ENCODE measurements at places on chromosomes 7 and 10. TPM values are rescaled to one million over a fixed set of nuclear protein-coding genes. Genes with fewer than 3 reads are reported as not detected.

- DNase-seq = no peak
Measured at GRCh38 chr10:123600177-123600576, 66.0 kb upstream of the GPR26 start.

DNA sequence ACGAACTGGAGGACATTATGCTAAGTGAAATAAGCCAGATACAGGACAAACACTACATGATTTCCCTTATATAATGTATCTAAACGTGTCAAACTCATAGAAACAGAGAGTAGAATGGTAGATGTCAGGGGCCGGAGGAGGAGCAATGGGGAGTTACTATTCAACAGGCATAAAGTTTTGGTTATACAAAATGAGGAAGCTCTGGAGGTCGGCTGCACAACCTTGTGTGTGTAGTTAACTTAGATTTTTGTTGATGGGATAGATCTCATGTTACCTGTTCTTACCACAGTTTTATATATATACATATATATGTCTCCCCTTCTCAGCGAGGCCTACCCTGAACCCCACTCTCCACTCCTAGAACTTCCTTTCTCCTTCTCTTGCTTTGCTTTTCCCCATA lies 22.4 kb upstream of the TECTB start:
- DNase-seq = no peak

GRCh38 chr10:63267414-63268148 lies 134.5 kb downstream of the NRBF2 start:
- DNase-seq = no peak

DNA sequence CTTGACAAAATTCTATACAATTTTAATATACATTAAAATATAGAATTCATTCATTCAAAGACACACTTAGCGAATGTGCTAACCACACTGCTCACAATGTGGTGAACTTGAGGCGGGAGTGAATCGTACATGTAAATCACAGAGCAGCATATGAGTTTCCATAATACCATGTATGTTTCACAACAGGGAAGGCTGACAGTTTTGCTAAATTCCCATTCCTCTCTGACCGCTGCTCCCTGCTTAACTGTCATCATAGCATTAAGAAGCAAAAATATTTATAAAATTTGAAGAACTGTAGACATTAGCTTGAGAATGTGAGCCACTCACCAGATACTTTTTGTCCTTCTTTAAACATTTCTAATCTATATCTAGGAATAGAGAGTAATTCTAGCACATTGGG lies 763.3 kb downstream of the MAGI2 start:
- DNase-seq = no peak

- DNase-seq = no peak
Measured at GRCh38 chr7:123665157-123665556, 9.5 kb downstream of the LMOD2 start.

GRCh38 chr10:97217299-97217698 lies 31.5 kb upstream of the SLIT1 start:
- no peak for DNase-seq

The CRYGN gene
- 0.41 TPM for total RNA-seq

The BAMBI gene
- total RNA-seq = 15.4 TPM
